ENCODE measurements at places on chromosomes 1 and 21. TPM values are rescaled to one million over a fixed set of nuclear protein-coding genes. Genes with fewer than 3 reads are reported as not detected.

- DNase-seq, result no peak
Measured at GRCh38 chr1:11528611-11529261, 49.8 kb downstream of the DISP3 start.

GRCh38 chr1:117231748-117232373 is 21.1 kb upstream of the VTCN1 start:
- no peak for DNase-seq

DNA sequence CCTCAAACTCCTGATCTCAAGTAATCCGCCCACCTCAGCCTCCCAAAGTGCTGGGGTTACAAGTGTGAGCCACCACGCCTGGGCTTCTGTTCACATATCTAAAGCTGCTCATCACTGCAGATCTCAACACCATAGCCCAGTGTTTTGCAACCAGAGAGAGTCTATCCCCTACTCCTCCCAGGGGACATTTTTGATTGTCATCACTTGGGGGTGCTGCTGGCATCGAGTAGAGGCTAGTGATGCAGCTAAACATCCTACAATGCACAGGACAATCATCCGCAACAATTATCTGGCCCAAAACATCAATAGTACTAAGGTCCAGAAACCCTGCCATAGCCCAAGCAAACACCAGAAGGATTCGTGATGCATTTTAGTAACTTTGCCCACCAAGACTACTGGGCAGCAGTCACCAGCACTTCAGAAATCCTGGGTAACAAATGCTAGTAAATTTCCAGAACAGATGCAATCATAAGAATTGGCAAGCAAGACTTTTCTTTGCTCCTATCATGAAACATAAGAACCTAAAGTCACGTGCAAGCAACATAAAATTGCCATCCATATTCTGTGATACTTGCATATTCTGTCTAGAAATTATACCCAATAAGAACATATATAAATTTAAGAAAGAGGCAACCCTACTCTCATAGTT is 159.2 kb downstream of the APP start:
- no peak for DNase-seq

DNA sequence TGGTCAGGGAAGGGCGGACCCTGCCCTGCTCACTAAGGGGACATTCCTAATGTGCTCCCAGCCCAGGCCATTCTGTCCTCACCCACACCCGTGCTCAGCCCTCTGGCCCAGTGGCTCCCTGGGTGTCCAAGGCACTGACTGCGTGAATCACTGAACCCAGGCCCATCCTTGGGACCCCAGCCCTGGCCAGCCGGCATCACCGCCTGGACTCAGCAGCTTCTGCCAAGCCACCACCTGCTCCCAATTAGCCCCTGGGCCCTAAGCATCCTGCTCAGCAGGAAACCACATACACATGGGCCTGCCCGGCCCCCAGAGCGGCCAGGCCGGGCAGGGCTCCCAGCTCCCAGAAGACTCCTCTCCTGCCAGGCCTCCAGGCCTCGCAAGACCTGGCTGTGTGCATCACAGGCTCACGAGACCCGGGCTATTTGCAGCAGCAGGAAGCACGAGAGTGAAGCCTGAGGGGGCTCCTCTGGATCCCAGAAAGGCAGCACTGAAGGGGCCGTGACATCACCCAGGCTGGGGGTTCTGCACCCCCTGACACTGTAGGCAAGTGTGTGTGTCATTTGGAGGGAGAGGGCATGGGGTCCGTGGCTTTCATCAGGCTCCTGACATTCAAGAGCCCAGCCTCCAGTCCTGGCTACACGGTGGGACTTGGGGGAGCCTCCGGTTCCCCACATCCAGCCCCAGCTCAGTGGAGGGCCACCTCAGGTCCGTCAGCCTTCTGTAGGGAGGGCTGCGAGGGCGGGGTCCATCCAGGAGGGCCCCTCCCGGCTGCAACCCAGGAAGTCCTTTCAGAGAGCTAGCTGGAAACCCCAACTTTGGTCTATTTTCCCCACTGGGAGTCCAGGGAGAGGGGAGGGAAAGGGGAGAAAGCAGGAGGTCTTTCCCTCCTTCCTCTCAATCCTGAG is 1.6 kb downstream of the MFAP2 start:
- no peak for DNase-seq

DNA sequence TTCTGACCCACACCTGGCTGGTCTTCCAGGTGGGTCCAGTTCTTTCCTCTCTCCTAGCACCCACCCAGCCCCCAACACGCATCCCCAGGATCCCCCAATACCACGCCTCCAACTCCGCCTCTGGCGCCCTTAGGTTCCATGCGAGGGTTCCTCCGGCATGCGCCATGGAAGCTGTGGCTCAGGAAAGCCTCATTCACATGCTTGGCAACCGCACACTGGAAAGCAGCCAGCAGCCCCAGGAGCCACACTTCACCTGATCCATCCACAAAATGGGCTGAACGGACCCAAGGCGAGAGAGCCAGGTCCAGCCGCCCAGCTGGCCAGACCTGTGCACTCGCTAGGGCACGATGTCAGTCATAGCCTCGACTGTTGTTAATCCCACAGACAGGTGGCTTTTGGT is 161.2 kb downstream of the PSMG1 start:
- DNase-seq, result no peak

- no peak for DNase-seq
Measured at GRCh38 chr1:224175617-224176016, 7.4 kb upstream of the DEGS1 start.

GRCh38 chr1:27388337-27389005 is 4.0 kb upstream of the GPR3 start:
- peak; percentile 58 for DNase-seq

GRCh38 chr21:31408301-31409088 is 64.4 kb upstream of the TIAM1 start:
- DNase-seq, result peak; percentile 10

- DNase-seq, result no peak
Measured at GRCh38 chr1:8706995-8707396, 110.4 kb downstream of the RERE start.

GRCh38 chr1:24725209-24725651 is 20.0 kb upstream of the CLIC4 start:
- DNase-seq, result no peak

GRCh38 chr1:153939476-153939875 is 7.0 kb downstream of the DENND4B start:
- no peak for DNase-seq

- no peak for DNase-seq
Measured at GRCh38 chr1:220929304-220929703, 50.1 kb downstream of the HLX start.

DNA sequence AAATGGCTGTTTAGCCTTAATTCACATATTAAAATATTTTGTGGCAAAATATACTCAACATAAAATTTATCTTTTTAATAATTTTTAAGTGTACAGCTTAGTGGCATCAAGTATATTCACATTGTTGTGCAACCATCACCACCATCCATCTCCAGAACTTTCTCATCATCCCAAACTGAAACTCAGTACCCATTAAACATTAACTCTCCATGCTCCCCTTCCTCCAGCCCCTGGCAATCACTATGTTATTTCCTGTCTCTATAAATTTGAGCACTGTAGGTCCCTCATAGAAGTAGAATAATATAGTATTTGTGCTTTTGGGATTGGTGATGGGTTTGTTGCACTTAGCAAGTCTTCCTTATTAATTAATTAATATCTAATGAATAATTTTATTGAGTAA is 29.4 kb downstream of the CCN1 start:
- no peak for DNase-seq

DNA sequence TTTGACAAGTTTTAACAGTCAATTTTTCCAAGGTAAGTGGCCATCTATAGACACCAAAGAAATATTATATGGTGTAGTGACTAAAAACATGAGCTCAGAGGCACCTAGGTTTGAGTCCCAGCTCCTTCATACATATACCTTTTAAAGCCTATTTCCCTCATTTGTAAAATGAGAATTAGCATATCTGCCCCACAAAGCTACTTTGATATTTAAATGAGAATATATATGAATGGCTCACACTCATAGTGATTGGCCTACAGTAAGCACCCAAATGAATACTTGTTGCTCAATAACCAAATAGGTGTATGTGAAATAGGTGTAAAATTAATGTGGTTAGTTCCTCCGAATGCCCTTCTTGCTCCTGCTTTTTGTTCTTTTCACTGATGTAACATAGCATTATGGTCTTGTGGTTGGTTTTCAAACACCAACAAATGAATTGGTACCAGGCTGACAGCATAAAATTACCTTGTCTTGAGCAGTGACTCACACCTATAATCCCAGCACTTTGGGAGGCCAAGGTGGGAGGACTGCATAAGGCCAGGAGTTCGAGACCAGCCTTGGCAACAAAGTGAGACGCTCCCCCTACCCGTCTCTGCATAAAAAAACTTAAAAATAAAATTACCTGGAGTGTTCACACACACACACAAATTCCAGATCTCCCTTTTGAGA is 25.3 kb downstream of the CNIH4 start:
- no peak for DNase-seq

DNA sequence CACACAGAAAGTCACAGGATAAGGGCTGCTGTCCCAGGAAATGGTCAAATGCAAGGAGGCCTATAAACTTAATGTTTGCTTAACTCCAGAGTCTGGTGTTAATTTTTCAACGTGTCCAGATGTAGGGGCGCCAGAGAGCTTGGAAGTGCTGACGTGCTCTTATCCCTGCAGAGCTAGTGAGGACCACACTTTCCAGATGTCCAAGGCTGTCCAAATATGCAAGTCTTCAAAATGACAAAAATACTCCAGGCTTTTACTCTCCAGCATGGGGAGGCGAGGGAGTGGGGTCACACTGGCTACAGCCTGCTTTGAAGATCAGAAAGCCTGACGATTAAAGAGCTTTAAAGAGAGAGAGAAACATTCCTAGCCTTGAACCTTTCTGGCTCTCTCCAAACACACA is 57.6 kb downstream of the ABCA4 start:
- no peak for DNase-seq

GRCh38 chr1:22256213-22256512 is 113.3 kb upstream of the WNT4 start:
- no peak for DNase-seq

DNA sequence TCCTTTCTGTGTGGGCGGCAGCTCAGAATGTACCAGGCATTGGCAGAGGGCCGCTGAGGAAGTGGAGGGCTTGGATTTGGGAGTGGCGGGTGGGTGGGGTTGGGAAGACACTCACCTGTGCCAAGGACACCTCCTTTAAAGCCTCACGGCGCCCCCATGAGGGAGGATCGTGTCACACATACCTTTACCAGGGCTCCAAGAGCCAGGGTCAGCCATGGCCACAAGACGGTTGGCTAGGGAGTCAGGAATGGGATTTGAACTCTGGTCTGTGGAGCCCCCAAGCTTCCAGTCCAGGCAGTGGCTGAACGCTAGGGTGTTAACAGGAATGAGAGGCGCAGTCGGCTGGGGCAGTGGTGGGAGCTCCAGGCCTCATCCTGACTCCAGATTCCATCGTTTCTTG is 4.6 kb downstream of the NBL1 start:
- no peak for DNase-seq

- DNase-seq, result no peak
Measured at GRCh38 chr1:26305667-26306289, 658 bp downstream of the UBXN11 start.

DNA sequence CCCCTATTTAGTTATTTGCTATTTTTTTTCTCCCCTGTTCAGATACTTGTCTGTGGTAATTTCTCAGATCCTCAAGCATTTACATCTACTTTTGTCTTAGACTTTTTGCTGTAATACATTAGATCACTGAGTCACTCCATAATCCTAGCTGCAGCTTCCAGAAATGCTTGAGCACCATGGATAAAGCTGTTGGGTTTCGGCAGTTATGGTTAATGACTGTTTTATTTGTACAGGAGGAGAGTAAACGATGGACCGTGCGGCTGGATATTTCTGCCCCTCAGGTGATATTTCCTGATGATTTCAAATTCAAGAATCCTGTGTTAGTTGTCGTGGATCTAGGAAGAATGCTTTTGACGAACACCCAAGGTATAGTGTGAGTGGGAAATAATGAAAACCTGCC is 42.9 kb downstream of the VPS13D start:
- no peak for DNase-seq

- no peak for DNase-seq
Measured at GRCh38 chr1:54516249-54516920, 31.6 kb upstream of the ACOT11 start.

- no peak for DNase-seq
Measured at GRCh38 chr1:163826500-163826899, 504.7 kb downstream of the NUF2 start.

- DNase-seq, result no peak
Measured at GRCh38 chr1:229028987-229029878, 241.7 kb upstream of the RAB4A start.

GRCh38 chr1:234724516-234725176 is 114.7 kb upstream of the IRF2BP2 start:
- DNase-seq, result no peak

DNA sequence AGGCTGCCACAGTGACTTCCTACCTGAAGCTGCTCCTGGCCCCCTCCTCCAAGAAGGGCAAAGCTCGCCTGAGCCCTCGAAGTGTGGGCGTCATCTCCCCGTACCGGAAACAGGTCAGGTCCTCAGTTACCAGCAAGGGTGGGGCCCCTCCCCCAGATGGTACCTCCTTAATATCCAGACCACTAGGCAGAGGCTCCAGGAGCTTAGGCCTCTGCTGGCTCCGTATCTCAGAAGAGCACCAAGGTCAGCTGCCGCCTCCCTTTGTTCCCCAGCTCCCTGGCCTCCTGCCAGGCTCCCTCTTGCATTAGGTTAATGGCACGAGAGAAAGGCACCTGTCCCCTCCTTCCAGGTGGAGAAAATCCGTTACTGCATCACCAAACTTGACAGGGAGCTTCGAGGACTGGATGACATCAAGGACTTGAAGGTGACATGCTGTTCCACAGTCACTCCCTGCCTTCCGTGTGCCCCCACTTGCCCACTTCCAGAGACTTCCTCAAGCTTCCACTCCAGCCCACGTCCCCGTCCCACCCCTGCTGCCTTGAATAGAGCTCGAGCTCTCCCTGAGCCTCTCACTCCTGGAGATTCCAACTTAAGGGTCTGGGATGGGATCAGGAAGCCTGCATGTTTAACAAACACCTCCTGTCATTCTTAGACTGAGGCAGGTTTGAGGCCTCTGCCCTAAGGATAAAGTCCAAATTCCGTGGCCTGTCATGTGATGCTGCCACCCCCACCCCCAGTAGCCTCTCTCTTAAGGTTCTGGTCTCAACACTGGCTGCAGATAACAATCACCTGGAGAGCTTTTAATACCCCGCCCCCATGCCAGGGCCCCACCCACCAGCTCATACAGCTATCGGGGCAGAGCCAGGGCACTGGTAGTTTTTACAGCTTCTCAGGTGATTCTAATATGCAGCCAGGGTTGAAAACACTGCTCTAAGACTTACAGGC is 8.3 kb downstream of the RHOC start:
- DNase-seq, result no peak

UBASH3A gene
- 36.4 TPM for total RNA-seq

METTL25B gene
- total RNA-seq, result 29.7 TPM

SELENOF gene
- total RNA-seq, result 157 TPM

AXDND1 gene
- 0.58 TPM for total RNA-seq

MPC2 gene
- 57.0 TPM for total RNA-seq

IL12RB2 gene
- total RNA-seq, result 35.1 TPM

GPX7 gene
- total RNA-seq, result 30.0 TPM

PSEN2 gene
- 10.5 TPM for total RNA-seq

TDRD5 gene
- total RNA-seq, result not detected

ADGRB2 gene
- 0.57 TPM for total RNA-seq

BARHL2 gene
- total RNA-seq, result not detected

All from CD8-positive, alpha-beta memory T cell (primary cell).